Stimulated activated CD4-positive, alpha-beta T cell treated with anti-CD3 and anti-CD28 coated beads, Interleukin-15, amount 100 ng/mL, for 1 hour (primary cell): ENCODE measurements at places on chromosomes 5 and 9.

DNA sequence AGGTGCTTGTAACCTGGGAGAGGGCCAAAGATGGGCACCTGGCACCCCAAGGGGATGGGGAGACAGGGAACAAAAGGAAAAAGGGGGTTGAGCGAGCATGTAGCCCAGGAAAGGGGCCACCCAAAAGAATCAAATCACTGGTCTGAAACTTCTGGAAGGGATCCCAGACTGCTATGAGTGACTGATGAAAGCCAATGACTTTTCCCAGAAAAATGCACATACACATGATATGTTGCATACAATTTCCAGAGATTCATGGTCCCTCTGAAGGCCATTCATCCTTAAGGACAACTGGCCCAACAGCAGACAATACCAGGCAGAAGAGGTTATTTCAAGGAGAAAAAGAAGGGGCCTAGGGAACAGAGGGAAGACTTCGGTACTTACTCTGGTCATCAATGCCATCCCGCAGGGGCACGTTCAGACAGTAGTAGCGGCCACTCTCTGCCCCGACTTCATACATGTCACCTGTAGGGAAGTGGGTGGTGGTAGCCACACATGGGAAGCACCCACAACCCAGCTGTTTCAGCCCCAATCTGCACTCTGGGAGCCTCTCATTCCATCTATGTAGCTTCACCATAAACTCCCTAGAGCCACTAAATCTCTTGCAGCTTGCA, 8.4 kb downstream of the HDAC3 start:
- no peak for DNase-seq

GRCh38 chr9:93043122-93043521, 15.4 kb upstream of the SUSD3 start:
- DNase-seq = no peak

- DNase-seq = no peak
These were observed 25.7 kb upstream of the UGCG start for GRCh38 chr9:111870774-111871498.

GRCh38 chr9:135906291-135907005, 898 bp downstream of the CAMSAP1 start:
- DNase-seq = no peak

- no peak for DNase-seq
These were observed 273.1 kb downstream of the KIAA0825 start for GRCh38 chr5:94345257-94345656.

DNA sequence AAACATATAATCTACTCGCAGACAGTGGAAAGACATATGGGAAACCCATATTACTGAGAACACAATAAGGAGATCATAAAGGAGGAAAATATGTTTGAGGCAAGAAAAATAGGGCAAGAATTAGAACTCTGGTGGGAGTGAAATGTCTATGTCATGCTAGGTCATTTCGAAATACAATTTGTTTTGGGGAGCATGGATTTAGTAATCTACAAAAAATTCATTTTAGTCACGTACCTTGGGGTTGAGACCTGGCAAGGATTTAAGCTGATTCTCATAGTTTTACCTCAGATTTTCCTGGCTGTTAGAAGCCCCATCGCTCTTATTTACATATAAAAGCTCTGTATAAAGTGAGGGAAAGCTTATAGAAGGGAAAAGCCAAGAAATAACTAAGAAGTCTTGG, 11.5 kb upstream of the CSNK1G3 start:
- no peak for DNase-seq

DNA sequence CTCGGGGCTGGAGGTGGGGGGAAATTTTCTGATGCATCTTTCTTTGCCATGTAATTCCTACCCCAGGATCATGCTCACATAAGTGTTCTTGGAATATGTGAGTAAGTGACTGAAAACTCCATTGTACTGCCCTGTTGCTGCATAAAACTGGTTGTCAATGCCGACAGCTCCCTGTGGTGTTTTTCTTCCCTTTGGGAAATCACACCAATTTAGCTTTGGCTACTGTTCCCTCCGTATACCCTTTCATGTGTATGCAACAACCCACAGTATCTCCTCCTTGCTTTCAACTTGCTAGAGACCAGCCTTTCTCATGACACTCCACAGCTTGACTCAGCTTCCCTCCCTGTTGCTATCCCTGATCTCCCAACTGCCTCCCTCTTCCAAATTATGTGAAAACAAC, 240.6 kb downstream of the TRIM32 start:
- no peak for DNase-seq

GRCh38 chr9:75910731-75911130, 20.3 kb downstream of the PCSK5 start:
- DNase-seq = no peak

DNA sequence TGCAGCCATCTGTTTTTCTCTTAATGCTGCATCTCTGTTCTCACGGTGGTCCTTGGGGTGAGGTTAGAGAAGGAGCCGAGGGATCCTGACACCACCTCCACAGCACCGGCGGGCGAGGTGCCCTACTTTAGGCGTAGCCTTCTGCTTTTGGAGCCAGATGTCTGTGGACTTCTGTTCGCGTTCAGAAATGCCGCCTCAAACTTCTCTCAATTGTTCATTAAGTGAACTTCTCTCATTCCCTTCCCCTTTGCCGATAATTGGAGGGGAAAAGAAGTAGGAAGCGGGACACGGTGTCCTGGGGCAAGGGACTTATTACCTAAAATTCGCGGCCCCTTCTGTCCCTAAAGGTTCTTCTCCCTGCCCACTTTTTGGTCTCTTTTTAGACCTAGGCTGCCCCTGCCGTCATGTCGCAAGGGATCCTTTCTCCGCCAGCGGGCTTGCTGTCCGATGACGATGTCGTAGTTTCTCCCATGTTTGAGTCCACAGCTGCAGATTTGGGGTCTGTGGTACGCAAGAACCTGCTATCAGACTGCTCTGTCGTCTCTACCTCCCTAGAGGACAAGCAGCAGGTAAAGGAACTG, 455 bp downstream of the KIF20A start:
- no peak for DNase-seq

DNA sequence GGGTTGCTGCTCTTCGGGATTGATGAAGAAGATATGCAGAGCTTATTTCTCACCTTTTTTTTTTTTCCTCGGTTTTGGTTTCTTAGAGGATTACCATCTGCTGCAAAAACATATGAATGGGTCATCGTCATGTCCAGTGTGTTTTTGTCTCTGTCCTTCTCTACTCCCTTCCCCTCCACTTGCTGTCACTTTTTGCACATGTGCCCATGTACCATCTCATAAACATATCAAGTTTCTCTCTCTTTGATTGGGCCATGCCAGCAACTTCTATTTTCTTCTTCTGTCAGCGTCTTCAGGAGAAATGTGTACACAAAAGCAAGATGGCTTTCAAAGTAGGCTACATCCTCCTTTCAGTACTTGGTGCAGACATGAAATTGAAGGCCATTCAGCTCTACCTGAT, 57.1 kb downstream of the ZNF462 start:
- DNase-seq = no peak

GRCh38 chr9:133351908-133352634, 4.1 kb downstream of the RPL7A start:
- DNase-seq = no peak

GRCh38 chr5:9337928-9338595, 207.8 kb downstream of the SEMA5A start:
- DNase-seq = no peak

GRCh38 chr5:5676218-5676617, 253.7 kb downstream of the ICE1 start:
- DNase-seq = no peak

GRCh38 chr5:136793300-136793699, 428.0 kb upstream of the TRPC7 start:
- no peak for DNase-seq

- DNase-seq = no peak
These were observed 289.2 kb upstream of the TMEM161B start for GRCh38 chr5:88557881-88558280.

DNA sequence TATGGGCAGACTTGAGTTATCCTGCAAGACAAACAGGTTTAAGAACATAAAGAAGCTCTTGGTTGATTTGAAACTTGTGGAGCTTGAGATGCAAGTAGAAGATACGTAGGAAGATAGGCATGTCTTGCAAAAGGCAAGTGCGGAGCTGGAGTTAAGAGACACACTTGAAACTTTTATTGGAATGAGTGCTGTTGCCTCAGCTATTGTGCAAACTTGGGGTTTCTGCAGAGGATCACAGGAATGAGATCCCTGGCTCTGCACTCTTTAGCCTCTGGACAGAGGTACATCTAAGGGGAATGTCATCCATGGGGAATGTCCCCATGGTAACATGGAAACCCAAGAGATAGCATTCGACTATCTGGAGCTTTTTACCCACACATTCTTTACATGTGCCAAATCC, 121.1 kb downstream of the ADCY2 start:
- no peak for DNase-seq

DNA sequence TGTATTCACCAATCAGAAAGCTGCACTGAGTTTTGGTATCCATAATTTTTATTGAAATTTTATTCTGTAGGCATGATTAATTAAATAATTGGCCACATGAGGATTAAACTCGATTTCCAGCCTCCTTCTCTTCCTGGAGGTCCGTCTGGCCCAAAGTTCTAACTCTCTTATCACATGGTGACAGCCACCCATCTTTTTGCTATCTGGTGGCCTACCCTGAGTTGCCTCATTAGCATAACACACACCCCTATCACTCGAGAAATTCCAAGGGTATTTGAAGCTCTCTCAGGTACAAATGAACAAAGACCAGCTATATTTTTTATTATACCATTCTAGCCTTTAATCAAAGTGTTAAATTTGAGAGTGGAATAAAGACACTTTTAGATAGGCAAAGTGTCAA, 57.7 kb downstream of the APC start:
- DNase-seq = no peak

DNA sequence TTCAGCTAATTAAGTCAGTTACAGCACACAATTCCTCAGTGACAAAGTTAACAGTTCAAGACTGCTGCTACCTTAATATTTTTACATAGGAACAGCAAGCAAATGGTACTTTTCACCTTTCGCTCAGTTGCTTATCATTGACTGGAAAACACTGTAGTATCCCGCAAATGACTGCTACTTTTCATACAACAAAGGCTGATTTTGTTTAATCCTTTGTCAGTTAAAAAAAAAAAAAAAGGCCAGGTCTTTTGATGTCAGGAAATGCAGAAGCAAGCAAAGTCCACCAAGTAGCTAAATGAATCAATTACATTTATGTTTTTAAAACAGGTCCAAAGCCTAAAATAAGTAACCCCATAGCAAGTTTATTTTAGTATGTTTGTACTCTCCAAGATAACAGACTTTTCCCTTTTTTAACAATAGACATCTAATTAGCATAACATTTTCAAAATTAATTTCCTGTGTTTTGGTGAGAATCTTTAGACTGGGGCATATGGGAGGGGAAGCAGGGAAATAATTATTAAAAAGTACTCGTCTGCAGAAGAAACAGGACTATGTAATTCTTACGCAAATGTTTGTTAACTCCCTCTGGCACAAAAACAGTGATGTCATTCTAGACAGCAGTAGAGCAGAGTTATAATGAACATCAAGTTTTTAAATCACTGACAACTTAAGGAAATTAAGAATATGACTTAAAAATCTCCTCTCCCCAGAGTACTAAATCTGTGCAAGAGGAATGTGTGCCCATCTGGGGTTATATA, 9.6 kb downstream of the PFDN1 start:
- no peak for DNase-seq

DNA sequence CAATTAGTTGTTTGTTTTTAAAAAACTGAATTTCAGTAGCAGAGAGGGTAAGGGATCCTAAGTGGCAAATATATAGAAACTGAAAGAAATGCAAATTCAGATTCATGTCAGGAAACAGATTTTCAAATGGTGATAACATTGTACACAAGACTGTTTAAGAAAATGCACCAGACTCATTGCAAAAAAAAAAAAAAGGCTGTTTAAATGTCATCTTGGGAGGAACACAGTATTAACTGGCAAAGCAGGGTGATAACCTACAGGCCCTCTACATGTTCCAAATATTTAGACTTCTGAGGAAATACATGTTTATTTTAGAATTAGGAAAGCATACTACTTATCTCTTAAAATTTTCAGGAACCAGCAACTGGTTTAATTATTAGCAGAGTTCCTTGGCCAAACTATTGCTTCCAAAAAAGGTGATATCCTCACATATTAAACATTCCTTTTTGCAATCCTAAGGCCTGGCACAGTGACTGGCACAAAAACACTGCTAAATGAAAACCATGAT, 114.5 kb downstream of the TSSK1B start:
- no peak for DNase-seq

GRCh38 chr9:32430720-32431119, 46.3 kb downstream of the ACO1 start:
- no peak for DNase-seq

- DNase-seq = no peak
These were observed 271.6 kb downstream of the MAST4 start for GRCh38 chr5:66867618-66868322.

GRCh38 chr5:115649541-115649940, 23.7 kb upstream of the TMED7 start:
- no peak for DNase-seq

GRCh38 chr5:171629221-171629620, 156.4 kb upstream of the SMIM23 start:
- DNase-seq = no peak

GRCh38 chr5:158212917-158213316, 354.0 kb upstream of the CLINT1 start:
- DNase-seq = no peak

DNA sequence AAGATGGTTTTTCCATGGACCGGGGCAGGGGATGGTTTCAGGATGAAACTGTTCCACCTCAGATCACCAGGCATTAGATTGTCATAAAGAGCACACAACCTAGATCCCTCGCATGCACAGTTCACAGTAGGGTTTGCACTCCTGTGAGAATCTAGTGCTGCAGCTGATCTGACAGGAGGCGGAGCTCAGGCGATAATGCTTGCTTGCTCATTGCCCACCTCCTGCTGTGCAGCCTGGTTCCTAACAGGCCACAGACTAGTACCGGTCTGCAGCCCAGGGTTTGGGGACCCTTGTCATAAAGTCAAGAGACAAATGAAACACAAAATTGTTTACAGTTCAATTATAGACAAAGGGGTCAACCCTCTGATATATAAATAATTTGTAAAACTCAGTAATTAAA, 101.7 kb downstream of the RANBP17 start:
- DNase-seq = no peak

GRCh38 chr9:109855540-109855939, 75.5 kb downstream of the PALM2AKAP2 start:
- DNase-seq = no peak

- no peak for DNase-seq
These were observed 40.9 kb upstream of the SUSD3 start for GRCh38 chr9:93017621-93018020.

DNA sequence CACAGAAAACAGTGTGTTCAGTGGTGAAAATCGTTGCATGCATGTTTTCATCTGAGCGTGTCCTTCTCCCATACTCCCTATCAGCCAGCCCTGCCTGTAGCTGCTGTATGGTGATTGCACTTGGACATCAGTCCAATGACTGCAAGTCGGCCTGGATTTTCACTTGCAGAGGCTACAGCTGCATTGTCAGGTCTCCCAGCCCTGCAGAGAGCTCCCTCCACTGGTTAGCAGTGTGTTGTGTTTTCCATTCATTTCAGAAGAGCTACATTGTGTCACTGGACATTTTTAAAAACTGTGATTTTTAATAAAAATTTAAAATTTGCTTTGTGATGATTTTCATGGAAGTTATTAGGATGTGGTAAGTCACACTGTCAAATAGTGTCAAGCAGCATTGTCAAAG, 96.6 kb downstream of the SYK start:
- DNase-seq = no peak
